ENCODE measurements at places on chromosomes 5 and 9.

GRCh38 chr9:128677794-128678193, 11.2 kb upstream of the SET start:
- no peak for DNase-seq

DNA sequence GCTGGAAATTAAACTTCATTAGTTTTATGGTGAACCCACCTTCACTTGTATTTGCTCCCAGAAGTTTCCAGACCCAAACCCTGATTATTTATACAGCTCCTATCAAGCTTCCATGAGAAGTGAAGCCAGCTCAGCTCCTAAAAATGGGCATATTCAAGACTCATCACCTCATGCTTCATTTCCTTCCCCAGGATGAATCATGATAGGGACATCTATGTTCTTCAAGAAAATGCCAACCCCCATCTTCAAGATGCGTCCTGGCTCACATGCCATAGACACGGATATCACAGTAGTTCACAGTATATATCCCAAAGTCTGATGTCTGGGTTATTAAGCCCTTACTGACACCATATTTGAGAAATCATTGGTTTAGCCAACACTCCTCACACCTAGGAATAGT, 217.6 kb downstream of the NPR3 start:
- peak; percentile 46 for DNase-seq

DNA sequence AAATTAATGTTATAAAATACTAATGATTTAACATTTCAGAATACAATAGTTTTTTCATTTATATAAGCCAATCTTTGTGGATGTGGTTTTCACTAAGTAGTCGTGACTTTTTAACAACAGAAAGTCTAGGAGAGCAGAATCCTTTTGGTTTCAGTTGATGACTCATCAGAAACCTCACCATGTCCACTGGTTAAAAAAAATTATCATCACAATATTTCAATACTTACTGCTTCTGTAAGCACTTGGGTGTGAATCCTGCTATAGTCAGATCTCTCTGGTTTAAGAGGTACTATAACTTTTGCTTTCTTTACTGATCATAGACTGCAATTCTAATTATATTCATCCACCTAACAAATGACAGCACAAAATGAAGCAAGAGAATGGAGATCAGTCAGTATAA, 77.2 kb downstream of the MRPS30 start:
- DNase-seq, result peak; percentile 29

GRCh38 chr9:127360829-127361228, 36.1 kb upstream of the SLC2A8 start:
- DNase-seq, result no peak

DNA sequence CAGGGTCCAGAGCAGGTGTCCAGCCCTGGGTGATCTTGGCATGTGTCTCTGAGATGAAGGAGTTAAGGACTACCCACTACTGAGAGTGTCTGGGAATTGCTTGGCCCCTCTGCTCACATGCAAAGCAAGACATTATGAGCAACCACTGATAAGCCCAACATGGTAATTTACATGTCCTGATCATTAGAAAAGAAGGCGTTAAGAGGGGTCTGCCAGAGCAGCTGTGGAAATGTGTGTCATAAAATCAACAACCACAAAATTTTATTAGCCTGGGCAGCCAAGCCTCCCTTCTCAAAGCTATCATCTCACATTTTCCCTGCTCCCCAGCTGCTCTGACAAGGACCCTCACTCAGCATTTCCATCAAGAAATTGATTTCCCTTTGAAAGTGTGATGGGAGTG, 351.0 kb downstream of the SPOCK1 start:
- no peak for DNase-seq

GRCh38 chr5:104569621-104570020, 1007.0 kb upstream of the NUDT12 start:
- DNase-seq, result no peak

- peak; percentile 68 for DNase-seq
Measured at GRCh38 chr5:132506094-132506692, 15.6 kb upstream of the IRF1 start.

Data from HS-5 (cell line).